Stimulated activated naive B cell treated with anti-CD40 and anti-IgM and Interleukin-4, amounts not matched to agents 10 μg/mL and 1 μg/mL and 100 μg/mL, for 72 hours (primary cell): ENCODE measurements at places on chromosomes 4 and X.
A peak's percentile ranks its signal among the peaks of the same experiment; 100 is the strongest.

DNA sequence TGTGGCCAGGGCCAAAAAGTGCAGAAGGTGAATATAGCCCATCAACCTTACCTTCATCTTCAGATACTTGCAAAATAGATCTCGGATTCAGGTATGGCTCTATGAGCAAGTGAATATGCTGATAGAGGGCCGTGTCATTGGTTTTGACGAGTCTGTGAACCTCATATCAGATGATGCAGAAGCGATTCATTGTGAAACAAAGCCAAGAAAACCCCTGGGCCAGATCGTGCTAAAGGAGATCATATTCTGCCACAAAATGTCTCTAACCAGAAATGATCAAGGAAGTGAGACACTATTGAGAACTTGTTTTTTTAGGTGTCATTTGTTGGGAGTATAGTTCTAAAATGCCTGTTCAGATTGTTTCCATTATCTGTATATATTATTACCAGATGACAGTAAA, 48.3 kb downstream of the PDK3 start:
- peak; percentile 38 for DNase-seq

GRCh38 chr4:79578606-79579005, 170.6 kb upstream of the GK2 start:
- no peak for DNase-seq

DNA sequence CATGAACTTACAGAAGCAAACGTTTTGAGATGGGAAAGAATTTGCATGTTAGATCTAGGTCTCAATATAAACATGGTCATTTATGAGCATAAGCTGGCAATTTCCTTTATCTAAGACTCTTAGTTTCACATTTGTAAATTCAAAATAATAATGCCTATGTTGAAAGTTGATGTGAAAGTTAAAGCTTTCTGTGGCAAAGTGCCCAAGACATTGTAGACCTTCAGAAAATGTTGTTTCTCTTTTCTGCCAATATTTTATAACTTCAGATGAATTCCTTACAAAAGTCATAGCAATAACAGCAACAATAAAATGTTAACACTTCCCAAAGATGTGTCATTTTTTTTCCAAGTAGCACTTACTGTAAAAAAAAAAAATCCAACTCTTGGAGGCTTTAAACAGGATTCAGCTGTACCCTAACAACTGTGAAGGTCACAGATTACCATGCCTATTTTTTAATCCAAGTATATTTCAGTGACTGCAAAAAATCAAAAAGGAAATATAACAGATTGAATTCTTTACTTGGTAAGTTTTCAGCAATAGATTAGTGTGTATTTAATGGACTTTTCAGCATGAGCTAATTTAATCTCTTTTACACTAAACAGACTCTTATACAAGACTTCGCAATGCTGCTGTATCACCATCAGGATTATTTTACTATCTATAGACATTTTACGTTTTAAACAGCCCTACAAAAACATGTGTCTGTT, 206.5 kb upstream of the PDE5A start:
- DNase-seq: no peak

DNA sequence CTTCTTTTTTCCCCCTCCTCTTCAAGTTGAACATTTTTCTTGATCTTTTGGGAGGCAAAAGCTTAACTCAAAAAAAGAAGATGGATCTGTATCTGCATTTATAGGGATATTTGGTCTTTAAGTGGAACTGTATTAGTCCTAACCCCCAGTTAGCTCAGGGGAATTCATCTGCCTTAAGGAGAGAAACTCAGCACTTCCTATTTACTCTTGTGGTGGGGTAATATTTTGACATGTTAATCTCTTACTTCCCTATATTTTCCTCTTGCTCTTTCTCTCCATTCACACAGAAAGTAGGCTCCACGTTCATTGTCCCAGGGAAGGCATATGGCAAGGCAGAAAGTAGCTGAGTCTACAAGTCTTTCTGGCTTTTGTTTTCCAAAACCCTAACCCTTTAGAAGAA, 5.3 kb downstream of the LRRC66 start:
- DNase-seq: no peak

DNA sequence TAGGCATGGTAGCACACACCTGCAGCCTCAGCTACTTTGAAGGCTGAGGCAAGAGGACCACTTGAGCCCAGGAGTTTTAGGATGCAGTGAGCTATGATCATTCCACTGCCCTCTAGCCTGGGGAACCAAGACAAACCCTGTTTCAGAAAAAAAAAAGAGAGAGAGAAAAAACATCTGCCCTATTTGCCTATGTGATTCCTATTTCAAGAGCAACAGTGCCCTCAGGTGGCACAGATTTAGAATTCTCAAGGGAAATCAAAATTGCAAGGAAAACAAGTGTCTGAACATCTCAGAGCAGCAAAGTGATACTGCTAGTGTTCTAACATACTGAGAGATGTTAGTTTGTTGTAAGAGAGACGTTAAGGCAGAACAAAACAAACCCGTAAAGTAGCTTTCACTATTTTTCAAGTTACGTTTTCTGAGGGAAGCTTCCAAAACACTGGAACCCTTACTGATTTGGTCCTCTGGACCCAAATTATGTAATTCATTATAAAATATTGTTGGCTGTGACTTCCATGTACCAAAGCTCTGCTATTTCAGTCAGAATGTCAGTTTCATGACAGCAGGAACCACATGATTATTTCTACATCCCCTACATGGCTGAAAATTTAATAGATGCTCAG, 7.9 kb downstream of the BDH2 start:
- peak; percentile 55 for DNase-seq

GRCh38 chrX:8981723-8982122, 52.2 kb downstream of the FAM9B start:
- DNase-seq: no peak

DNA sequence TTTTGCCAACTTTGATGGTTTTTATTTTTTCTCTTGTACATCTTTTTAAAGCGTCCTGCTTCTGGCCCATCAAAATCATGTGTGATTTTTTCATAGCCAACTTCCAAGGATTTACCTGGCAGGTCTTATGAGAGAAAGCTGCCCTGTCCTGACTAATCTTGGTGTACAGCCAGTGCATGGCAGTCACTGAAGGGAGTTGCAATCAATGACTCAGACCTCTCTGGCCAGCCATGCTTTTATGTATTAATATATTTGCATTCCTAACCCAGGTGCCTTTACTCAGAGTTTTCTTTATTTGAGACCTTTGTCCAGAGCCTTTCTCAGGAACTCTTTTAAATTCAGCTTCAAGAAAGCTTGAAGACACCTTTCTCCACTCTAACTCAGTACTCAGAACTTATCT, 691.5 kb upstream of the HTR2C start:
- DNase-seq: no peak

DNA sequence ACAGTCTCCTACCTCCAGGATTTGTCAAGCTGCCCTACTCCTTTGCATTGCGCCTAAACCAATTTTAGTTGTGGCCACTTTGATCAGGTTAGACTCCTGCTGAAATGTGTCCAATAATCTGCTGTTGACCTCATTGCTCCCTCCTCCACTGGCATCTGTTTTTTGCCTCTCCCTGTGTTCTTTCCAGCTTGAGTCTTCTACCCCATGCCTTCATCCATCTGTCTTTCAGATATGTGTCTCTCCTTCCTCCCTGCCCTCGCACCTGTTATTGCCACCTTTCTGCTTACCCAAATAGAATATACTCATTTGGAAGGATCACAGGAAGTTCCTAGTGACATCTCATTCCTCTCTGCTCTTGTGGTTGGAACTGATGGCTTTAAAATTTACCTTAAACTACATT, 366.6 kb upstream of the CLNK start:
- no peak for DNase-seq

DNA sequence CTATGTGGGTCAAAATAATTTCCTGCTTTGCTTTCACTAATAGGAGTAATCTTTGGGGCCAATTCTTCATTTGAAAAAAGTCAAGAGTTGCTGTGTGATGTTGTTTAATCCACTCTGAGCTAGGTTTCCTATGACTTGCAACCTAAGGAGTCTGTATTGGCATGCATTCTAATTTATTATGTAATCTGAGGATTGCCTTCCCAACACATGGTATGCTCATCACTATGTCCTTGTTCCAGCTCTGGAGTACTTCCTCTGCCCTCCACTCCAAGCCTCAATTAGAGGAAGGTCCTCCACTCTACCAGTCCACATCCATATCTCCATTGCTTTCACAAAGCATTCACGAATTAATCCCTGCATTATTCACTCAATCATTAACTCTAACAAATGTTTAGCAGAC, 56.1 kb downstream of the PPP3CA start:
- DNase-seq: no peak

DNA sequence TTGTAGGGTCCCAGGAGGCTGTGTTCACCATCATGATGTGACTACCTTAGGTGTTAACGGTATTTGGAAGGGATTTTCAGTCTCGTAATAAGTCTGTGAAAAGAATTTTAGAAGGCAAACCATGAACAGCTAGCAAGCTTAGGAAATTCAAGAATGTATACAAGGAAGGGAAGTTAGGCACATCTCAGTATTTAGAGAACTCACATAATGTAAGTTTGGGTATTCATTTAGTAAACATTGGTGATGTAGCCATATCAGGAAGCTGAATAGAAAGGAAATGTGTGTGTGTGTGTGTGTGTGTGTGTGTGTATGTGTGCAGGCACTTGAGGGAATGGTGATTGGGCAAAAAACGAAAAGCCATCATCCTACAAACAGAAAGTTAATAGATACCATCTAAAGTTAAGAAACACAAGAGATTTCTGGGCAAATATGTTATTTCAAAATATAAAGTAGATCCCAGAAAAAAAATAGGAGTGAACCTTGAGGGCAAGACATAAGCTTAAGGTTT, 34.7 kb upstream of the PRKX start:
- DNase-seq: no peak

DNA sequence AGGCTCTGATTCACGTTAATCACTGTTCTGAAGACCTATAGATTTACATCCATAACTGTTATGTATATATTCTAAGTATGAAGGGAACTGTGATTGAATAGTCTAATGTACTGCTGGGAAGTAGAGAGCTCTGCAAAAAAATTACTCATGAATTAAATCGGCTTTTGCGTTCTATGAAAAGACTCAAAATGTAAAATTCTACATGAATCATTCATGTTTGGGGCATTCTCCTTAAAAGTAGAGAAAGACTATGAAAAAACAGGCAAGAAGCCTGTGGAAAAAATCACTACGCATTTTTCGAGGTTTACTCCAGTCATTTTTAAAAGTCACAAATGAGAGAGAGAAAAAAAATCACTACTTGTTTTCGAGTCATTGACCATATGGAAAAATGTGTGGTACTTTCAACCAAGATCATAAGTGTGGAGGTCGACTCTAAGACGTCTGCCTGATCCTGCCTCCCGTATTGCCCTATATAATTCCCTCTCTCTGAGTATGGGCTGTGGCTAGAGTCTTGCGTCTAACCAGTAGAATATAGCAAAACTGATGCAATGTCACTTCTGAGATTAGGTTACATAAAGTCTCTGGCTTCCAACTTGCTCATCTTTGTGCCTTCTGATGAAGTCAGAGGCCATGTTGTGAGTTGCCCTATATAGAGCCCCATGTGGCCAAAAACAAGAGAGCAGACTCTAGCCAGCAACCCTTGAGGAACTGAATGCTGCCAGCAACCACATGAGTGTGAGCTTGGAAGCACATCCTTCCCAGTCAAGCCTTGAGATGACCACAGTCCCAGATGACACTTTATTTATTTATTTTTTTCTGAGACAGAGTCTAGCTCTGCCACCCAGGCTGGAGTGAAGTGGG, 32.1 kb upstream of the VEGFD start:
- DNase-seq: no peak

DNA sequence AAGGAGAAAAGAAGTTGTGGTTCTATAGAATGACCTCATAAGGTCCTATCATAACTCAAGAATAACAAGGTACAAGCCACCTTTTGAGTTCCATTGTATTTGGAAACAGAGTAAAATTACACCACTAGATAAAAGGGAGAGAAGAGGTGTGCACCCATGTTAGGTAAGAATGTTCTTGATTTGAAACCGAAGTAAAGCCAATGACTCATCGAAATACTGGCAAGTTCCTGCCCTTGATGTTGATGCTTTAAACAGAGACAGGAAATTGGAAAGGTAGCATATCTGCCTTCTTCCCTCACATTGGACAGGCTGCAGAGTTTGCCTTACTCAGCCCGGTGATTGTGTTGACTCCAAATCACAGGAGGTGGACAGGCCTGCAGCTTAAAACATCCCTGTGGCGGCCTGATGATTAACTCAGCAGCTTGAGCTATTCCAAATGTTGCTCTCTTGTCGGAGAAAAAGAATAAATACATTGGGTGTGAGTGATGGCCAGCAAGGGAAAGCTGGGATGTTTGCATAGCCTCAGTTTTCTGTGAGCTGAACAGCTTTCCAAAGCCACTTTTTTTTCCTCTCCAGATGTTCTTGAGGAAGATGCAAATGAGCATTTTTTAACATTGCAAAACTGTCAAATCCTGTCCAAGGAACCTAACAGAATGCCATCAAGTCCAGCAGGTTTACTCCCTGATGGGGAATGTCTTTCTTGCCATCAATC, 321.1 kb downstream of the NKX6-1 start:
- no peak for DNase-seq

DNA sequence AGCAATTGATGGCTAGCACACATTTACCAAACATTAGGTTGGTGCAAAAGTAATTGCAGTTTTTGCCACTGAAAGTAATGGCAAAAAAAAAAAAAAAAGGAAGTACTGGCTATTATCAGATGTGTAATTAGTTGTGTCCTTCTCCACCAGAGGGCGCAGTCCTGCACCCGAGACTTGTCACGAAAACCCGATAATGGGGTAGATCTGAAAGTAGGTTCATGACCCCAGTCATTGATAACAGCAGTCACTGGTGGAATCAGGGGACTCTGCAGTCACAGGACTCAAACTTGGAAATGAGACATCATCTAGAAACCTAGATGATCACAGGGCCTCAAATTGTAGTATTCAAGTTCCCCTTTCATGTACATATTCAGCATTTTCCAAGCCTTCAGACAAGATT, 13.1 kb upstream of the ACOT9 start:
- peak; percentile 62 for DNase-seq

DNA sequence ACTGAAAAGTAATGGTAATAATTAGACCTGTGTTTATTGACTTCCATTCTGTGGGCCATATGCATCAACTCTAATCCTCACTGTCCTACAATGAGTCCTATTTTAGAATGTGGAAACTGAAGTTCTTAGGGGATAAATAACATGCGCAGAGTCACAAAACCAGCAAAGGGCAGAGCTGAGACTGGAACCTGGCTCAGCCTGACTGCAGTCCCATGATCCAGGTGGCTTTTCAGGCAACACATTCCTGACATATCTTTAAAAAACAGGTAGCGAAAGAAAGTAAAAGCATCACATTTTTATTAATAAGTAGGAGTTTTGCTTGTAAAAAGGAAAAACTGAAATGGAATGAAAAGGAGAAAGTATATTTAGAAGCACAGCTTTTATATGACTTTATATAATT, 34.7 kb upstream of the PRSS48 start:
- no peak for DNase-seq

GRCh38 chr4:124666496-124666895, 46.0 kb downstream of the ANKRD50 start:
- DNase-seq: no peak

GRCh38 chr4:8614365-8615193, 22.0 kb downstream of the CPZ start:
- no peak for DNase-seq

DNA sequence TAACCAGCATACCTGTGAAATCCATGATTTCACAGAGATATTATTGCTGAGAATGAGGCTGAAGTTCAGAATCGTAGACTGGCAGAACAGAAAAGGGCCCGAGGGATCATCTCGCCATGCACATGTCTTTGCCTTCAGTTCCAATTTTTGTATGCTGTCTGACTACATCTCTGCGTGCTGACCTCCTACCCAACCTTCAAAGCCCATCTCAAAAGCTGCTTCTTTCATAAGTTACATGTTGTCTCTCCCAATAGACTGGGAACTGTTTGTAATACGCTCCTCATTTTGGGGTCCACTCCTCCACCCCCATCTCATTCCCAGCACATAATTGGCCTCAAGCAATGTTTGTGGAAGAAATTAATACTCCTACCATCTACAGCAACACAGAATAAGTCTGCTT, 78.2 kb downstream of the RTL5 start:
- no peak for DNase-seq
